ENCODE measurements at places on chromosomes 11 and 22.

GRCh38 chr22:22683668-22684361 lies 39.4 kb downstream of the GGTLC2 start:
- no peak for DNase-seq

GRCh38 chr11:15947681-15948648 lies 408.4 kb downstream of the SOX6 start:
- DNase-seq = no peak

DNA sequence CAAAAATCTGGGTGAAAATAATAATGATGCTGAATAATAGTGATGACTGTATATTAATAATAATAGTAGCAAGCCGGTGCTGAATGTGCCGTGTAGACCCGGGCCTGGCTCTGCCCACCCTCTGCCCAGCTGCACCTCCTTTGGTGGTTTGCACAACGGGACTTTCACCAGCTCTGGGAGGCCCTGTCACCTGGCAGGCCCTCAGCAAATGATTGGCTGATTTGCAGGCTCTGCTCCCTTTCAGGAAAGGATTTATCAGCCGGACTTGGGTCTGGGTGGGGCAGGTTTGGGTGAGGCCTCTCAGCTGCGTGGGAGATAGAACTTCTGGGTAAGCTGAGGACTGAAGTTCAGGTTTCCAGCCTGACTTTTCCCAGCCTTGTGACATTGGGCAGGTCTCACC lies 21.4 kb downstream of the KIAA1671 start:
- DNase-seq = no peak

- no peak for DNase-seq
Measured at GRCh38 chr11:118742304-118742703, 48.7 kb downstream of the DDX6 start.

DNA sequence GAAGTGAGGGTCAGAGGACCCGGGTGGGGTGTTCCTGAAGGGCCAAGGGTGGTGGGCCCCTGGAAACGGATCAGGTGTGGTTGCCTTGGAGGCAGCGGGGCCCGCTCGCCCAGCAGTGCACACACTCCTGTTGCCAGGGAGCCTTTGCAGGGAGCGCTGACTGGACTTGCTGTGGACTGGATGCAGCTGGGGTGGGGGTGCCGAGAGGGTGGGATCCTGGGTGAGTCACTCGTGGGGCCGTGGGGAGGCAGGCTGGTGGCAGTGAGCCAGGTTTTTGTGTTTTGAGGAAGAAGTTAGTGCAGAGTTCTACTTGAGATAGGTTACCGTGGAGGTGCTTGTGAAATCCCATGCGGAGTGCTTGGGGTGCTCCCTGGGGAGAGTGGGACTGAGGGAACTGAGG lies 1.3 kb downstream of the MRPL23 start:
- no peak for DNase-seq

Measured in mammary epithelial cell (primary cell).